ENCODE measurements at places on chromosomes 2 and 18.

DNA sequence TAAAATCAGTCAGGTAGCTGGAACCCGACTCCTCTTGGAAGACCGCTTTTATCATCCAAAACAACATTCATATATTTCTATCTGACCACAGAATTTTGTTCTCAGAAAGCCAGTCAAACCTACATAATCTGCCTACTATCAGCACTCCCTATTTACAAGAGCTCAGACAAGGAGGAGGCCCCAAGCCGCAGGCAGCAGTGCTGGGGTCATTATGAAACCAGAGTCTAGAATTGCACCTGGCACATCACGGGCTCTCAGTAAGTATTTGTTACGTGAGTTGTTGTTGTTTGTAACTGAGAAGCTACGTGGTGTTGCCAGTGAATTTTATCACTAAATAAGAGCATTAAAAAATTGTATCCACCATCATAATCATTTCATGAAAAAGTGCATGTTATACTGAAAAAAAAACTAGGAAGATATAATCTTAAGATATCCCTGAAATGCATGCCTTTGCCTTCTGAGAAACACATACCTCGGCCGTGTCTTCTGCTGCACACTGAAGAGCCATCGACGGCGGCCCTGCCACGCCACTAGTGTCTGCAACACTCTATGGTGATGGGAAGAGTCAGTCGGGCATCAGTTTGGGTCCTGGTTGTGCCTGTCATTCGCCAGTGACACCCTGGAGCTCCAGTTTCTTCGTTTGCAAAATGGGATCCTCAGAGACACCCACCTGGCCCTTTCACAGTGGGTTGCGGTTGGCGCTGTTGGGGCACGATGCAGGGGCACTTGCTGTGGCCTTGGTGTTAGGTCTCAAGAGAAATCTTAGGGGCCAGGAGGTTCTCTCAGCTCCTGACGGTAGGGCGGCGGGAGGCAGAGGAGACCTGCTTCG lies 505.9 kb downstream of the EIPR1 start:
- DNase-seq = no peak

DNA sequence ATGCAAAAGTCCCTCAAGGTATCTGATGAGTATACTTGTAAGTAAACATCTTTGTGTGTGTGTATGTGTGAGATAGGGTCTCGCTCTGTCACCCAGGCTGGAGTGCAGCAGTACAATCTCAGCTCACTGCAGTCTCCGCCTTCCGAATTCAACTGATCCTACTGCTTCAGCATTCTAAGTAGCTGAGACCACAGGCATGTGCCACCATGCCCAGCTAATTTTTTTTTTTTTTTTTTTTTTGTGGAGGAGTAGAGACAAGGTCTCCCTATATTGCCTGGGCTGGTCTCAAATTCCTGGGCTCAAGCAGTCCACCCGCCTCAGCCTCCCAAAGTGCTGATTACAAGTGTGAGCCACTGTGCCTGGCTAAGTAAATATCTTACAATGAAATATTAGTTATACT lies 23.2 kb downstream of the ADAM17 start:
- no peak for DNase-seq

- DNase-seq = peak; percentile 39
Measured at GRCh38 chr2:65728477-65729180, 296.2 kb upstream of the SPRED2 start.

DNA sequence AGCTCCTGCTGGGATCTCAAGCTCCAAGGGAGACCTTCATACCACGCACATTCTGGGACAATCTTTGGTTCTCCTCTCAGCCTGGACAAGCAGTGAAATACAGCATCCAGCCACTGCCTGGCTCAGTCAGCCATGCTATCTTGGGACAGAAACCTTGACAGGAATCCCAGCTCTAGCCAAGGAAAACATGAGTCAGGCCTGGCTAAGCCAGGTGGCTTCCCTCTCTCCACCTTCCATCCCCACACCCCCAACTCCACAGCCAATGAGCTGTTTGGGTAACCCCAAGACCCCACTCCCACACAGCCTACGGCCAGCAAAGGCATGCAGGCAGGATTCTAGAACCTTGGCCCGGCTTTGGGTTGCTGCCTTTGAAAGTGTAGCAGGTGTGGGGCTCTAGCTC lies 64.9 kb downstream of the MCFD2 start:
- no peak for DNase-seq

DNA sequence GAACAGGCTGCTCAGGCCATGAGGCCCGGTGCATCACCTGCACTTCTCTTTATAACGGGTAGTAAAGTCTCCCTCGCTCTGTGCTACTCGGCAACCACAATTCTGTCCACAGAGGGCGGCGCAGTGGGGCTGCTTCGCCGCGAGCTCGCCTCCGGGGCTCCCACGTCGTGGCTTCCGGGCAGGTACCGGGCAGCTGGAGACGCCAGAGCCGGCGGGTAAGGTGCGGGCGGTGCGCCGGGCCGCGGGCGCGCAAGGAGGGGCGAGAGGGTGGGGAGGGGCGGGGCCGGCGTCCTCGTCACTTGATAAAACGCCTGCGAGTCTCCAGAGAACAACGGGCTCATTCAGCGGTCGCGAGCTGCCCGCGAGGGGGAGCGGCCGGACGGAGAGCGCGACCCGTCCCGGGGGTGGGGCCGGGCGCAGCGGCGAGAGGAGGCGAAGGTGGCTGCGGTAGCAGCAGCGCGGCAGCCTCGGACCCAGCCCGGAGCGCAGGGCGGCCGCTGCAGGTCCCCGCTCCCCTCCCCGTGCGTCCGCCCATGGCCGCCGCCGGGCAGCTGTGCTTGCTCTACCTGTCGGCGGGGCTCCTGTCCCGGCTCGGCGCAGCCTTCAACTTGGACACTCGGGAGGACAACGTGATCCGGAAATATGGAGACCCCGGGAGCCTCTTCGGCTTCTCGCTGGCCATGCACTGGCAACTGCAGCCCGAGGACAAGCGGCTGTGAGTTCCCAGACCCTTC lies at the start of gene ITGA6:
Gene ITGA6 (plus strand): TSS at position 331 of the 734 bp plus-strand sequence.
- peak; percentile 94 for DNase-seq

DNA sequence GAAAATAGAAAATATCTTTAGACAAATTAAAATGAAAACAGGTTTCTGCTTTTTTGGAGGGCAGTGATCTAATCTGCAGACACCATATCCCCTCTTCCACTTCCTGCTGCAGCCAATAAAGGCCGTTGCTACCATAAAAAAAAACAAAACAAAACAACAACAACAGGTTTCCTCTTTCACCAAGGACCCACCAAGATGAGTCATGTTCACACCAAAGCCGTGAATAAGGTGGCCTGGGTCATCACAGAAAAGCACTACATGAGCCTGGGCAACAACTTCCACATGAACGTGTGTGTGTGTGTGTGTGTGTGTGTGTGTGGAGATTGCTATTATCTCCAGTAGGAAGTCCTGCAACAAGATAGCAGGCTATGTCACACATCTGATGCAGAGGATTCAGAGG lies 24.8 kb upstream of the TFCP2L1 start:
- DNase-seq = peak; percentile 81

- DNase-seq = no peak
Measured at GRCh38 chr2:215979620-215980019, 33.7 kb downstream of the MREG start.

GRCh38 chr2:126406267-126406666 lies 249.7 kb upstream of the GYPC start:
- no peak for DNase-seq

GRCh38 chr2:1301056-1301455 lies 112.2 kb upstream of the TPO start:
- DNase-seq = no peak

DNA sequence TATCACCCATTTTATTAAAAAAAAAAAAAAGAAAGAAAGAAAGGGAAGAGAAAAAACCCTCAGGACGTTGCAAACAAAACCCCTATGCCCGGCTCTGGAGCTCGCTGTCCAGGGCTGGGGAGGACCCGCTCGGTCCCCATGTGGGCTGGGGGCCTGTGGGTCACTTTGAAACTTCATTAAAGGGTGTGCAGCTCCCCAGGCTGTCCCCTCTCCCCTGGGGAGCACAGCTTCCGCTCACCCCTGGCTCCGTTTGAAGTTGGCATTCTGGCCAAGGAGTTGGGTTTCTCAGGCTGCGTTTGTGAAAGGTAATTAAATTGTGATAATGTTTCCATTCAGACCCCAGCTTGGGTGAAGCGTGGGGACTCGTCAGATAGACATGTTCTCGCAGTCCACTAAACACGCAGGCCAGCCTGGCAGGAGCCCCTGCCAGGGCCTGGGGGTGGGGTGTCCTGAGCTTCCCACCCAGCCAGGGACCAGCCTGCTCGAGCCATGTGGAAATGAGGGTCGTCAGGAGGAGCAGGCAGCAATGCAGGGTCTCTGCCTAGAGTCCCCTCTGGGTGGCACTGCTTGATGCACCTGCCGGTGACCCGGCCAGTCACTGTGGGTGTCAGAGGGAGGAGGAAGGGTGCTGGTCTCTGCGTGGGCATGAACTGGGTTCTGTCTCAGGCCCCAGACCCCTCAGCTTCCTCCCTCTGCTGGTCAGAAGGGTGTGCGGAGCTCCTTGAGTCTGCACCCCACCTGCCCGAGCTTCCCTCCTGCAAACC lies 166.2 kb downstream of the INHBB start:
- no peak for DNase-seq

DNA sequence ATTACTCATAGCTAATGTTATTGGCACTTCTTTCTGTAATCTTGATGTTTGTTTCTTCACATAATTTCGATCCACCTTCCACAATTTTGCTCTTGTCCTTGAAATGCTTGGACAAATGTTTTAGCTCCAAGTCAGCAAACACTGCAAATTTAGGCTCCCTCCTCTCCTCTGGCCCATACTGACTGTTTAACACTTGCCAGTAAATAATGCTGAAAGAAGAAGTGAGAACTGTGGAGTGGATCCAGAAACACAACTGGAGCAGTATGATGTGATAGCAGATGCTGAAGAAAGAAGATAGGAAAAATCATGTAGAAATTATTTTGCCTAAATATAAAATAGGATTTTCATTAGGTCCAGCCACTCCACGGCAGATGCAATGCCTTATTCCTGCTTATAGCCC lies 415.0 kb upstream of the GYPC start:
- DNase-seq = no peak

GRCh38 chr2:172342078-172342477 lies 85.3 kb upstream of the ITGA6 start:
- DNase-seq = no peak

- no peak for DNase-seq
Measured at GRCh38 chr2:127577973-127578372, 42.5 kb downstream of the MYO7B start.

- no peak for DNase-seq
Measured at GRCh38 chr2:144650907-144651306, 131.0 kb upstream of the ZEB2 start.
